ENCODE measurements at places on chromosomes 6 and 20.
A peak's percentile ranks its signal among the peaks of the same experiment; 100 is the strongest.

- DNase-seq, result no peak
Measured at GRCh38 chr6:7135755-7136154, 28.0 kb downstream of the RREB1 start.

DNA sequence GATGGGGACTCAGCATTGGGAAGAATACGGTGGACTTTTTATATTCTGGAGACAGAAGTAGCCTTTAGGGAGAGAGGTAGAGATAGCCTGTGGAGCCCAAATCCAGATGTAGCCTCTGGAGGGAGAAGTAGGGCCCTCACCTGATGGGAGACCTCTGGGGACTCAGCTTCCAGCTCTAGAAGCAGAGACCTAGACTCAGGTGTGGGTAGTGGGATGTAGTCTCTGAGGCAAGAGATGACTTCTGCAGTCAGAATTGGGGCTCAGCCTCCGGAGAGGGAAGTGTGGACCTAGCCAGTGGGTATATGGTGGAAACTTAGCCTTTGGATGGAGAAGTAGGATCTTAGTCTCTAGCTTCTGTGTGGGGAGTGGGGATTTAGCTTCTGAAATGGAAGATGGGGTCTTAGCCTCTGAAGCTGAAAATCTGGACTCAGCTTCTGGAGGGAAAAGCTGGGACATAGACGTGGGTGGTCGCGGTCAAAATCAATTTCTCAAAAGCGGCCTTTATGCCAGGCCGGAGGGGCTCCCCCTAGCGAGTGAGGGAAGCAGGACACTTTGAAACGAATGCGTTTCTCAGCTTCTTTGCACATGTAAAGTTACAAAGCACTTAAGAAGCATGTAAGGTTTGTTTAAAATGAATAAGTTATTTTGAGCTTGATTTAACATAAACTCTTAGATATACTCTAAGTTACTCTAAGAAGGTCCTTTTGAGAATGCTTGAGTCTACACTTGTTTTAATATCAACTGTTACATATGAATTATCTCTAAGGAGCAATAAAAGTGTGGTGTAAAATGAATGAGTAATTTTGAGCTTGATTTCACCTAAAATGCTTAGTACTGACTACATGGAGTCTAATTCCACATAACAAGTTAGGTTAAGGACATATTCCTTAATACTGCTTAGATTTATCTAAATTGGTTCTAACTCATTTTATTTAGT lies 12.9 kb upstream of the ZNF343 start:
- DNase-seq, result peak; percentile 24

DNA sequence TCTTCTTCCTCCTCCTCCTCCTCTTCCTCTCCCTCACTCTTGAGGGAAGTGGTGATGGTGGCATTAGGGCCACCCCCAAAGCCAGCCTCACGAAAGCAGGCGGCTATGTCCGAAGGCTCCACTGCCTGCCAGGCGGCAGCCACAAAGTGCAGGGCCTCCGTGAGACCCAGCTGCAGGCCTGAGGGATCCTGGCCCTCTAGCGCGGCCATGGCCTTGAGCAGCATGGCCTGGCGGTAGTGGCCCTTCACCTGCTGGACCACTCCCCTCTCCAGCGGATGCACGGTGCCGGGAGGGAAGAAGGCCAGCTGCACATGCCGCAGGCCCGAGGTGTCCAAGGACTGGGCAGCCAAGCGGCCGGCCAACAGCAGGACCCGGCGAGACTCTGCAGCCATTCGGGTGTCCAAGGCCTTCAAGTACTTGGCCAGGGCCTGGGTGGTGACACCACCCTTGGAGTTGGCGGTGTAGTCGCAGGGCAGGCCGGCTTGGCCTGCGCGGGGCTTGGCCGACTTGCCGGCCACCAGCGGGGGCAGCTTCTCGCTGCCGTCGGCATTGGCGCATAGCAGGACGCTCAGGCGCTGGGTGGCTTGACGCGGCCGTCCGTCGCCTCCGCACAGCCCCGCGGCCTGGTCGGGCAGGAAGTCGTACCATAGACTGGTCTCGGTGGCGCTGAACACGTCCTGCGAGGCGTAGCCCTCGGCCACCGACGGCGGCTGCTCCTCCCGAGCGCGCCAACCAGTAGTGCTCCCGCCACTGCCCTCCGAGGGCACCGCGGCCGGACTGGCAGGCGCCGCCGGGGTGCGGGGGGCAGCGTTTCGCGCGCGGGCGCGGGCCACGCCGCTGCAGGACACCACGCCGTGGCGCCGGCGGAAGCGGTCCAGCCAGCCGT lies 1.1 kb downstream of the CENPB start:
- no peak for DNase-seq

GRCh38 chr6:10276660-10277287 lies 138.1 kb downstream of the TFAP2A start:
- no peak for DNase-seq

- no peak for DNase-seq
Measured at GRCh38 chr20:17624551-17625245, 54.8 kb downstream of the DSTN start.

All from effector CD8-positive, alpha-beta T cell (primary cell).